GM04503 (cell line): ENCODE measurements at places on chromosomes 2 and 18.

GRCh38 chr2:10331027-10331701, 28.5 kb downstream of the HPCAL1 start:
- DNase-seq: no peak

GRCh38 chr2:205435970-205436369, 246.3 kb upstream of the NRP2 start:
- no peak for DNase-seq

- no peak for DNase-seq
Measured at GRCh38 chr2:84792856-84793522, 87.9 kb downstream of the TRABD2A start.

GRCh38 chr2:2059199-2059598, 271.9 kb downstream of the MYT1L start:
- DNase-seq: no peak

GRCh38 chr2:80852808-80853139, 548.2 kb upstream of the LRRTM1 start:
- DNase-seq: no peak

DNA sequence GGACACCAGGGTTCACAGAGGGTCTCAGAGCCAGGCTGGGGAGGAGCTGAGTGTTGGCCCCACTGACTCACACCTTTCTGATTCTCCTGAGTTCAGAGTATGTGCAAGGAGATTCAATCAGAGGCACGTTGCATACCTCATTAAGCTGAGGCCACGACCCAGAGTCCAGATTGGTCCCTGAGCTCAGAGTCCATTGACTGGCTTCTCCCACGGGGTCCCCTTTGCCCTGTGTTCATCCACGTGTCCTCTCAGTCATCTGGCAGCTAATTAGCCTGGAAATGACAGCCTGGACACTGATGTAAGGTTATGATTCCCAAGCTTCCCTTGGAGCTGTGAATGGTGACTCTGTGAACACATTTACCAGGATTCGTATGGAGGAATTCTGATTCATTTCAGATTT, 267.2 kb downstream of the SH3BP4 start:
- no peak for DNase-seq

DNA sequence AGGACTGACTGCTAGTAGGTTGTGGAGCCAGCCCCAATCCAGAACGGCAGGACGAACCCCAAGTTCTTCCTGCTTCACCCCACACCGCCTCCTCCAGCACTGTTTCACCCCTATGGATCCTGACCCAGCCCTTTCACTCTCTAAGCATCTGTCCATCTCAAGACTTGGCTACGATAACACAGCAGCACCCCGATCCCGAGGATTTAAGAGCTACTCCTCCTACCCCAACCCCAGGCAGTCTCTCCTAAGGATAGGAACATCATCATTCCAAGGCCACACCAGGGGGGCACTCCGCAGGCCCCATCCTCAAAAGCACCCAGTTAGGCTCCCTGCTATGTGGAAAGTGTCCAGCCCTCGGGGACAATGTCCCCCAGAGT, 645 bp downstream of the KCTD18 start:
- DNase-seq: no peak

DNA sequence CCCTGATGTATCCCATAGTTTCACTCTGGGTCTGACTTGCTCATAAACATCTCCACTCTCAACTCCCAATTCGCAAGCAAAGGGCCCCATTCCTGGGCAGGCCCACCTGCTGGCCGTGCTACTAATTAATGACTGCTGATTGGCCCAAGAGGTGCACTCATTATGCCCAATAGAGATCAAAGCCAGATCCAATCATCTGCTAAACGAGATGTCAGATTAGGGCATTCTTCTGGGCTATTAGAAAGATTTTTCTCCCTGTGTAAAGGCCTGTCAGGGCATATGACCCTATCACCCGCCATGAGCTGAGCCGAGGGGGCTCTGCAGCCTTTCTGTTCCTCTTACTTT, 103.4 kb upstream of the HAAO start:
- DNase-seq: no peak

- DNase-seq: no peak
Measured at GRCh38 chr2:151661625-151662024, 72.7 kb downstream of the NEB start.

DNA sequence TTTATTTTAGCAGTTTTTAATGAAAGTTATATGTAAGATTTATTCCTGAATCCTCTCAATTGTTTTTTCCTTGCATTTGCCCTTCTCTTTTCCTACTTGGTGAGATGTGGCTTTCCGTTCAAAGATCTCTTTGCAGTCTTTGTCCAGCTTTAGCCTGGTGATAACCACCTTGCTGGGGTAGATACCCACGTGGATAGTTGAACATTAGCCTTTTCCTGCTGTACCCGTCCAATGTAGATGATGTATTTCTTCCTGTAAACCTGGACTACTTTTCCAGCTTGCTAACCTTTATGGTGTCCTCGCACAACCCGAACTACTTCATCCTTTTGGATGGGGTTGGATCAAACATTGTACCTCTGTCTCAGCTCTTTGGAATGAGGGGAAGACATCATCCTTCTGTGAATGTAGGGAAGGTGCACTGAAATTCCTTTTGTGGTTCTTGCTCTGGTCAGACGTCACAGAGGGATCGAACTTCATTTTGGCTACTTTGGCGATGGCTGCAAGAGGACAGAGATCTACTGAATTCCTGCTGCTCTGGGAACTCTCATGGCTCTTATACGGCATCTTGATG, 293.2 kb upstream of the EPAS1 start:
- DNase-seq: no peak

GRCh38 chr2:768451-768850, 91.2 kb upstream of the TMEM18 start:
- no peak for DNase-seq

DNA sequence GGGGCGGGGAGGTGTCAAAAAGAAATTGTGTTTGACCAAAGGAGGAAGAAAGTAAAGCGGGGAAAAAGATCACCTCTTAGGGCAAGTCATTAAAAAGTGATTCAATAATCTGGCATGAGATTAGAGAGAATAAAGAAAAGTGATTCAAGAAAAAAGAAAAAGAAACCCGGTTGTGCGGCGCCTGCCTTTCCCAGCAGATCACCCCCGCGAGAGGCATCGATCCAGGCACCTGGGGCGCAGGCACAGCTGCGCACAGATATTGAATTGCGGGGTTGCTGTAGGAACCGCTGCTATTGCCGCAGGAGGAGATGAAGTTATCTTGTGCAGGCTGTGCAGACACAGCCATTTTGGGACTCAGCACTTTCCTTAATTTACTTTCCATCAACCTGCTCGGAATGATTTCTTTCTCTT, 71.2 kb downstream of the PLB1 start:
- DNase-seq: no peak
